Cerebellar nuclear complex (tissue), 1 donor: ENCODE measurements at places on chromosomes 1 and 21.

DNA sequence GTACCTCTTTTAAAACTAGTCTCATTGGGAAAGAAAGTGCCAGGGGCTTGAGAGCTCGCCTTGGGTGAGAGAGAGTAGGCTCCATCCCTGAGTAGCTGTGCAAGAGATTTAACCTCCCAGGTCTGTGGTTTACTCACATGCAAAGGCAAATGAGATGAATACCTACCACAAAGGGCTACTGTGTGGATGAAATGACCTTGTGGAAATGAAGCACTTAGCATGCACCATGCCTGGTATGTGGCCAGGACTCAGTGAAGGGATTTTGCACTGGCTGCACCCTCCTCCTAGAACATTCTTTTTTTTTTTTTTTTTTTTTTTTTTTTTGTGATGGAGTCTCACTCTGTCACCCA lies 120.3 kb downstream of the PROX1 start:
- DNase-seq = no peak

DNA sequence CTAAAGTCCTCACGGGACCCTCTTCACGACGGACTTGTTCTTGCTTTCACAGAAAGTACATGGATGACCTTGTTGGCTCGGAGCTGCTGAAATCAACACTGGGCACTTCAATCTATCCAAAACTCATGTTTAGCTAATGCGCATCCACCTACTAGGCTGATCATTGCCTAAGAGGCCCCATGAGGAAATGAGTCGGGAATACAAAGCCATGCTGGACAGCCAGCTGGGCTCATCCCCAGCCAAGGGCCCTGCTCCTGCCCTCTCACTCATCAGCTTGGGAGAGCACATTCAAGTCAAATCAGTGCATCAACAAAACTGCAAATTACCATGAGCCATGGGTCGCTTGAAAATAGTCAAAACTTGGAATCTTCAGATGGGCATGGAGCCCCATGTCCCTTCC lies 14.8 kb upstream of the HEYL start:
- DNase-seq = no peak

DNA sequence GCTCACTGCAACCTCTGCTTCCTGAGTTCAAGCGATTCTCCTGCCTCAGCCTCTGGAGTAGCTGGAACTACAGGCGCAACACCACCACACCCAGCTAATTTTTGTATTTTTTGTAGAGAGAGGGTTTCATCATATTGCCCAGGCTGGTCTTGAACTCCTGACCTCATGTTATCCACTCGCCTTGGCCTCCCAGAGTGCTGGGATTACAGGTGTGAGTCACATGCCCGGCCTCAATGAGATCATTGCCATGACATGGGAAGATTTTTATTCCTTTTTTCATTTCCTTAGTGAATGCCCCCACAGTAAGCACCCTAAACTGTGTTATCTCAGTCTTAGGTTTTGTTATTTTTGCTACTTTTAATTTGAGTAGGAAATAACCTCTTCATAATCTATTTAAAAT lies 977.9 kb downstream of the BRINP3 start:
- DNase-seq = no peak

DNA sequence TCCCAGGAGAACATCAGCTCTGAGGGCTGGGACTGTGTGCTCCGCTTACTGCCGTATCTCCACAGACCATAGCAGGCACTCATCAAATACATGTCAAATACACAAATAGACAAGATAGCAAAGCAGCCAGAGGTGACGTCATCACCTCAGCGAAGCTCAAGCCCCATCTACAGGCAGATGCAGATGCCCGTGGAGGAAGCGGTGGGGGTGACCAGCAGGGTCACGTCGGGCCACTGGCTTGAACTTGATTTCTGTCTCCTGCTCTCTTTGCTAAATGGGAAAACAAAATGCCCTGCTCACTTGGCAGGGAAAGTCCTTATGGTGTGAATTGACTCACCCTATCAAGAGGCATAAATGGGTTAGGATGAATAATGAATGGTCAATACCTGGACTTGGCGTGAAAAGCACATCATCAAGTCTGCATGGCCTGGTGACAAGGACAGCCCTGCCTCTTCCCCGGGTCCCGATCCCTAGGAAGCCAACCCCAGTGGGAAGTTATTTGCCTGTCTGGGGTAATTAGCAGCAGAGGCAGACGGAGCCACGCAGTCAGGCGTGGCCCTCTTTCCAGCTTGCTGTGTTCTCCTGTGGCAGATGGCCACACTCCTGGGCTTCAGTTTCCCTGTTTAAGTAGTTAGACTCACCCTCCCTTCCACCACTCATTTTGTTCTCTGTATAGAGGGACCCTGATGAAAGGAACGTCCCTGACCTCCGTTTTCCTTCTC lies 536.0 kb downstream of the NPHP4 start:
- no peak for DNase-seq

GRCh38 chr1:184753608-184754475 lies 816 bp downstream of the EDEM3 start:
- DNase-seq = no peak

- DNase-seq = no peak
These were observed 214.4 kb downstream of the BARHL2 start for GRCh38 chr1:90502696-90503095.

DNA sequence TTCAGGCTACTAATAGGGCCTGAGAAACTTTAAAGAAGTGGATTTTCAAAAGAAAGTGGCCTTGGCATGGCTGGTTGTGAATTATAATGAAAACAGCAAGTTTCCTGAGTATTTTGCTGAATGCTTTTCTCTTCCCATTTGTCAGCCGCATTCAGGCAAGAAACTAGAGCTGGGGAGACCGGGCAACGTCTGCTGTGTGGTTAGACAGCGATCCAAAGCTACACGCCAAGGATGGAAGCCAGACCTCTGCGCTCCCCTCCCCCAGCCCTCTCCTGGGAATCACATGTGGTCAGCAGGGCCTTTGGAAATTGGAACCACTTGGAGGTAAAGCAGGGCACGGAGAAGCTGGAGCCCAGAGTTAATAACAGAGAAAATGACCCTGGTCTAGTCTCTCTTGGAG lies 114.1 kb upstream of the CD34 start:
- DNase-seq = no peak

DNA sequence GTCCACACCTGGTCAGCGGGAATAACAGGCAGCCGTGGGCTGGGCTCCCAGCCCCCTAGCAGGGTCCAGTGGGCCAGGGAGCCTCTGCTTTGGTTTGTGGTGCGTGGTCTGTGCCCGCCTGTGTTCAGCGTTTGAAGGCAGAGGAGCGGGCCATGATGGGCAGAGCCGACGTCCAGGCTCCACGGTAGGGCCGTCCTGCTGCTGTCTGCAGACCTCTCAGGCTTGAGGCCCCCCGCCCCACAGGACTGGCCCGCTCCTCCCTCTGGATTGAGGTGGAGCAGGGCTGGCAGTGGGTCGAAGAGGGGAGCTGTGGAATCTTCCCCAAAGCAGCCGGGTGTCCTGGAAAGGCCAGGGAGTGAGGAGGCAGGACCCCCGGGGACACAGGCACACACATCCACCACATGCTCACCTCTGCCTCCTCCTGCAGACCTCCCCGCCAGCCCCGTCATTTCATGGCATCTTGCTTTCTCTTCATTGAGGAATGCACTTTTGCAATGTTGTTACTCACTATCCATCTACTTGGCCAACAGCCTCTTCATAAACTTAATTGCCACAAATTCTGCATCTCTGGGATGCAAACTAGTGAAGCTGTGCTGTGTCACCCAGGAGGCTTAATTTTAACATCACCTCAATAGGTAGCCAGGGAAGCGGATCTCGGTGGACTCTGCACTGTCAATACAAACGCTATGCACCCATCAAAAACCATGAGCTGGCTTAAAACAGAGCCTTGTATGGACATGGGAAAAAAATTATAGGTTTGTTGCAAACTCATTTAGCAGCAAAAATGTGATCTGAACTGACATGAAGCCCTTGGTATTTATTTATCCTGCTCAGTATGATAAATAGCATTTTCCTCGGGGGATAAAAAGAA lies 85.9 kb downstream of the PDE9A start:
- no peak for DNase-seq

DNA sequence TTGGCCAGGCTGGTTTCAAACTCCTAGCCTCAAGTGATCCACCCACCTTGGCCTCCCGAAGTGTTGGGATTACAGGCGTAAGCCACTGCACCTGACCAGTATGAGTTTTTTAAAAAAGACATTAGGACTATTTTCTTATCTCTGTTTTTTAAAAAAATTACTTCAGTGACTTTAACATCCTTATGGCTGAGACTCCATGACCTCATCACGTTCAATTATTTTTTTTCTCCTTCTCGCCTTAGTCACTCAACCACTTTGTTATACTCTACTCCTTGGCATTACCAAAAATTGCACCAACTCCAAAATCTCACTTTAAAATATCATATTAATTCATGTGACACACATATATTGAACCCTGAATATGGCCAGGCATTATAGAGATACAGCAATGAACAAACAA lies 35.5 kb downstream of the EIF2B3 start:
- DNase-seq = no peak

- no peak for DNase-seq
These were observed 1.4 kb downstream of the NUCKS1 start for GRCh38 chr1:205748403-205749233.

GRCh38 chr1:32716312-32717148 lies 14.0 kb upstream of the SYNC start:
- DNase-seq = no peak

DNA sequence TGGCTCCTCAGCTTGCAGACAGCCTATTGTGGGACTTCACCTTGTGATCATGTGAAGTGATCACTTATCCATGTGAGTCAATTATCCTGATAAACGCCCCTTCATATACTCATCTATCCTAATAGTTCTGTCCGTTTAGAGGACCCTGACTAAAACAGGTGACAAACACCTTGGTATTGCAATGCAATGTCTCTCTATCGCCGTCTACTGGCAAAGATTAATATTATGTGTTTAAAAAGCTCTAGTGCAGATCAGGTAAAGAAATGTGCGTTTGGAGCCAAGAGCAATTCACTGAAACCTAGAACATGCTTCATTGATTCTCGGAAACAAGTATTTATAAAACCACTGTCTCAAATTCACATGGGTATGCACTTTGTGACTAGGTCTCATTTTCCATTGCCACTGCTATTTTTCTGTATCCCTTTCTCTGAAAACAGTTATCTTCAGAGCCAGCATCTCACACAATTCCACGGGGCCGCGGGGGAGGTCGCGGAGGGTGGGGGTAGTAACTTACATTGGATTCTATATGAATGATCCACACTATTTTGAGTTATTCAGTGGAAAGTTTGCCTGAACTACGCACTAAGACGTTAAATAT lies 554.6 kb upstream of the NCAM2 start:
- no peak for DNase-seq

GRCh38 chr1:37400466-37401225 lies 73.7 kb upstream of the ZC3H12A start:
- DNase-seq = no peak

DNA sequence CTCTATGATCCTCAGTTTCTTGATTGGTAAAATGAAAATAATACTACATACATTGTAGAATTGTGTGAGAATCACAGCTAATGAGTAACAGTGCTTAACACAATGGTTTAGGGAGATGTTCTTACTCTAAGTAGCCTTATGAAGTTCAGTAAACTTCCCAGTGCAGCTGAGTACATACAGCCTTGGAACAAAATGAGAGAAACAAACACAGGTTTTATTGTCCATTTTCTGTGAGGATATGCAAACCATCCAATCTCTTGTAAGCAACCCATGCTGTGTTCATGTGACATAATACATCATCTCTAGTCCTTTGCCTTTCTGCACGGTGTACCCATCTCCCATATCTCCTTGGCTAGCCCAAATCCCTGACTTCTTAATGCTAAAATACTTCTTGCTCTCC lies 14.7 kb upstream of the STRIP1 start:
- DNase-seq = no peak

- no peak for DNase-seq
These were observed 3.2 kb downstream of the EDN2 start for GRCh38 chr1:41481109-41481775.

- no peak for DNase-seq
These were observed 34.8 kb downstream of the KIF21B start for GRCh38 chr1:200988693-200989092.

DNA sequence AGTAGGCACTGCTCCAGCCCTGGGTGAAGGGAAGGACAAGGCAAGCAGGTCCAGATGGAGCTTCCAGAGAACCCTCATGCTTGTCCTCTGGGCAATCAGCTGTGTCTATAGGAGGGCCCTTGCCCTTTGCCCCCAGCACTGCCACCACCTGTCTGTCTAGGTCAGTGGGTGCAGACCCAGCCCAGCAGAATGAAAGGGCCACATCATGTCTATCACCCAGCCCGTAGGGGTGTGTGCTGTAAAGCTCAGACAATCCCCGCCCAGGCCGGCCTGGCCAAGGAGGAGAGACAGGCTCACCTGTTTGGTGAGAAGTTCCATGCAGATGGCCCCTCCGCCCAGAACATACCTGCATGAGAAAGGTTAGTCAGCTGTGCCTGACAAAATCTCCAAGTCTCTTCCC lies 7.0 kb downstream of the UBE2Q1 start:
- no peak for DNase-seq

GRCh38 chr1:951364-951763 lies 7.7 kb downstream of the NOC2L start:
- DNase-seq = no peak

DNA sequence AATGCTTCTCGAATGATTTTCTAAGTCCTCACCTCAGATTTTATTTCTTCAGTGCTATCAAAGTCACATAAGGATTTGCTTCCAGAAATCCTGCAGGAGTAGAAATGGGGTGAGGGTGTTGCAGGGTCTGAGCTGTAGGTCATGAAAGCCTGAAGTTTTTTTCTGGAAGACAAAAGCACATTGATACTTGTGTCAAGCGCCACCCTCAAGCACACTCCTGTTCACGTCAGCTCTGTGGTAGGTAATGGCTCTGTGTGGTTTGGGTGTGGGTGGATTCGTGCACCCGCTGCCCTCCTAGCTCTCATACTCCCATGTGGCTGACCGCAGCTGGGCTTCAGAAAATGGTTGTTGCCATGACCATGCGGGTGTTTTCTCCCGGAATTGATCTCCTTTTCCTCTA lies 39.9 kb downstream of the AKNAD1 start:
- DNase-seq = no peak

DNA sequence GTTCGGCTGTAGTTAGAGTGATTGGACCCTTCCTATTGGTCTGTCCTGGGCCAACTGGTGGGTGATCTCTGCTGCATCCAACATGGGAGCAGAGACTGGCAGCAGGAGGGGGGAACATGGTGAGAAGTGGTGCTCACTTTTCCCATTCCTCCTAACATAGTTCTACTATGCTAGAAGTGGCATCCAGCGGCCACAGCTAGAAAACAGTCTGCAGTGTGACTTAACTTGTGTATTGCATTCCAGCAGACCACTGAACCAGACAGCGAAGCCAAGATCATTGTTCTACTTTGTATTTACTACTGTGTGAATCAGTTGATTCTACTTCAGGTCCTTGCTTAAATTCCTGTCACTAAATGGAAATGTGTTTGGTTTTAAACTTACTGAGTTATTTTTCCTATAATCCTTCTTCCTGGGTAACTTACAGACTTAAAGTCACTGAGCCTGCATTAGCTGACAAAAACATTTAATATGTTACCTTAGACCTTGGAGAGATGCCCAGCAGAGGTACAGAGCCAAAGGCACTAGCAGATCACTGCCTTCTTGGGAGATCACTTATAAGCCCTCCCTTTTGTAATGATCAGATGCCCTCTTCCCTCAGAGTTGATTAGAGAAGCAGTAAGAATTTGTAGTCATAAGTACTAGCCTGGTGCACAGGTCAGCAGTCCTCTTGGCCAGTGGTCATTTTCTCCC lies 8.2 kb downstream of the FABP3 start:
- DNase-seq = no peak
